Activated CD4-positive, CD25-positive, alpha-beta regulatory T cell treated with anti-CD3 and anti-CD28 coated beads, Interleukin-2, amount 50 U/mL, for 24 hours (primary cell): ENCODE measurements at places on chromosomes 4 and X.

DNA sequence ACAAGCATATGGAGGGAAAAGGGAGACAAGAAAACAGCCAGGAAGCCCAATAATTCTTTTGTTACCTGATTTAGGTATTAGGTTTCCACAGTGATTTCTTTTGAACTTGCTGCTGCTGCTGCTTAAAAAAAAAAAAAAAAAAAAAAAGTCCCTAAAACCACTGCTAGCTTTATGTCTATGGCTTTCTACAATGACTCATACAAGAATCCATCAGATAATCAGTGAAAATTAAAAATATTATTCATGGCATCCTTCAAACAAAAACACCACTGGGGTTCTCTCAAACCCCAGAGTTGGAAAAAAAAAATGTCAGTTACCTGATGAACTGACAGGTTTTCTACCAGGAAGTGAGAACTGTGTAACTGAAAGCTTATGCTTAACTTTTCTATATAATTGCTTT, 14.3 kb downstream of the EPHA5 start:
- ATAC-seq: no peak

DNA sequence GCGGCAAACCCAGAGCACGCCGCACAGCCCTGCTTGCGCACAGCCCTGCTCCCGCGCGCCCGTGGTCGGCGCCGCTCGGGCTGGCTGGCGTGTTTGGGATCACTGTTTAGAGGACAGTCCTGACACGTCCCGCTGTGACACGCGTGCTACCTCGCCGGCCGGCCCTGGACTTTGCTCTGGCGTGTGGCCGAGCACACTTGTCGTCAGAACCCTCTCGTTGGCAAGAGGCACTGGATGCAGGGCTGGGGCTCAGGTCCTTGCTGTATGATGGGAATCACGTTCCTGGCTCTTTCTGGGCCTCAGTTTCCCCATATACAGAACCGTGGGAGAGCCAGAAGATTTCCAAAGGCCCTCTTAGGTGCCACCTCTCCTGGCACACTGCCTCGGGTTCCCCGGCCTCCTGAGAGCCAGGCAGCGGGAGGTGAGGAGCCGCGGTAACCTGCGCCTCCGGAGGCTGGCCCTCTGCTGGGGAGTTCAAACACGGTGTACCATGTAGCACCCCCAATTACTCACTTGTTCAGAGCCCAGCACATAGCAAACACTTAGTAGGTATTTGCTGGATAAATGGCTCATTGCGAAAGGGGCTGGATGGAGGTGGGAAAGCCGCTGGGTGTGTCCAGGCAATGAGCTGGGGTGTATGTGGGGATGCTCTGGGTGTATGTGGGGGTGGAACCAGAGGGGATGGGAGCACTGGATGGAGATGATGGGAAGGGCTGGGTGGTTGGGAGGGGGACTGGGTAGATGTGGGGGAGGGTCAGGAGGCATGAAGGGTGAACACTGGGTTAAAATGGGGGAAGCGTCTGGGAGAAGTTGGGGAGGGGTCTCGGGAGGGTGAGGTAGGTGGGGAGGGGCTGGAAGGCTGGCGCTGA, 76.6 kb downstream of the HTRA3 start:
- no peak for ATAC-seq

GRCh38 chrX:145041486-145041885, 205.8 kb upstream of the SPANXN1 start:
- no peak for ATAC-seq

GRCh38 chr4:129446074-129446473, 350.1 kb downstream of the C4orf33 start:
- no peak for ATAC-seq

GRCh38 chr4:180134091-180134866, 2108.9 kb upstream of the TENM3 start:
- ATAC-seq: no peak
